ENCODE measurements at places on chromosomes 12 and 14. TPM values are rescaled to one million over a fixed set of nuclear protein-coding genes. Genes with fewer than 3 reads are reported as not detected.

The RFLNA gene
- total RNA-seq: 1.7 TPM

The TGM1 gene
- 0.60 TPM for total RNA-seq

The NUP107 gene
- total RNA-seq: 88.5 TPM

The PLEKHG7 gene
- total RNA-seq: not detected

The WSCD2 gene
- not detected for total RNA-seq

The OTOGL gene
- 0.20 TPM for total RNA-seq

The RAPGEF3 gene
- total RNA-seq: 0.48 TPM

The EID3 gene
- total RNA-seq: 0.72 TPM

The NYNRIN gene
- 0.39 TPM for total RNA-seq

The FAM90A1 gene
- not detected for total RNA-seq

The NDUFA12 gene
- 213 TPM for total RNA-seq

The LLPH gene
- 9.7 TPM for total RNA-seq

The SLCO1B1 gene
- not detected for total RNA-seq

The SLC25A47 gene
- total RNA-seq: not detected

The GSG1 gene
- not detected for total RNA-seq

The KRT7 gene
- total RNA-seq: 0.68 TPM

The PDZRN4 gene
- not detected for total RNA-seq

The LRCOL1 gene
- total RNA-seq: not detected

The FAM222A gene
- 0.39 TPM for total RNA-seq

The CAPZA3 gene
- not detected for total RNA-seq

The PPM1H gene
- 0.10 TPM for total RNA-seq

The TAMALIN gene
- total RNA-seq: 0.20 TPM

The OASL gene
- total RNA-seq: 3.0 TPM

The DNAH10 gene
- 0.10 TPM for total RNA-seq

The MAP1LC3B2 gene
- 0.48 TPM for total RNA-seq

The SERPINA12 gene
- total RNA-seq: not detected

The RESF1 gene
- total RNA-seq: 41.3 TPM

Measured in RPMI7951 (cell line).